ENCODE measurements at places on chromosomes 5 and 9. TPM values are rescaled to one million over a fixed set of nuclear protein-coding genes. Genes with fewer than 3 reads are reported as not detected.

- DNase-seq = no peak
Measured at GRCh38 chr9:110156416-110156815, 51.5 kb downstream of the C9orf152 start.

- no peak for DNase-seq
Measured at GRCh38 chr5:153968761-153969562, 69.7 kb downstream of the FAM114A2 start.

DNA sequence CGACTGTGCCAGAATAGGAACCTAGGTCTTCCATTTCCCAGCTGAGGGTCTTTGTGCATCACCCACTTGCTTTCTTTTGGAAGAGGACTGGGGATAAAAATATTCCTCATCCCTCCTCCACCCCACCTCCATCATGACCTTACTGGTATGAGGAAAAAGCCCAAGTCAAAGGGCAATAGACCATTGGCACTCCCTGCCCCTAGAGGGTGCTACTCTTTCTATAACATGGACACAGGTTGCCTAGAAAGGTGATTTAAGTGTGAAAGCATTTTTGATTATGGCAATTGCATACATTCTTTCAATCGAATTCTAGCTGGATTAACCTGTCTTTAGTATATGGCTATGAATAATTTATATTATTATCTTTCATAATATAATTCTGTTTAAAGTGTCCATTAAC is 22.8 kb upstream of the ZNF618 start:
- DNase-seq = no peak

DNA sequence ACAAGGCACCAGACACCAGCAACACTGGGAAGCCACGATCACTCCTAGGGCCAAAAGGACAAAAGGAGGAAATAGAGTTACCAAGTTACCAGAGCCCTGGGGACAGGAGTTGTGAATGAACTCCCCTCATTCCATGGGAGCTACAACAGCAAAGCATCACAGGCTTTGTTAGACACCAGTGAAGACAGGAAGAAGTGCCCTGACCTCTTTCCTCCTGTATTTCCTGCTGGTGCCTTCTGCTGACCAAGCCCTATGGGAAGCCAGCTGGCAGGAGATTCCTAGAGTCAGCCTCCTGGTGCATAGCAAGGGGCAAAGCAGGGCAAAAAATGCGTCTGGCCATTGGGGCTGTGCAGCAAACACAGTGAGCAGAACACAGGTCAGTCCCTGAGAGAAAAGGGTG is 374.7 kb downstream of the ZSWIM6 start:
- no peak for DNase-seq

DNA sequence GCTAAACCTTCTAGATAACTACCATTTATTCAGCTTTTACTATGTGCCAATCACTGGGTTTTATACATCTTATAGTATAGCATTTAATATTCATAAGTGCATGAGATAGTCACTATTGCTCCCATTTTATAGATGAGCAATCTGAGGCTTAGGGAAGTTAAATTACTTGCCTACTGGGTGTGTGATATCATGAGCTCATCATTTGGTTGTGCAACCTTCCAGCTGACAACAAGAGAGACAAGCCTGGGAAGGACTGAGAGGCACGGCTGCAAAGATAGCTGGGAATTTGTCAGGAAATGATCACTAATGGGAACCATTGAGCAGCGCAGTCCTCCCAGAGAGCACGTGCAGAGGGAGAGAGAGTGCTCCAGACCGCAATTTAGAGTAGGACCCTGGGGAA is 481.6 kb upstream of the KIF2A start:
- DNase-seq = no peak

GRCh38 chr5:140794595-140795258 is at the start of gene PCDHA2:
Gene PCDHA2, plus strand, starts transcription at chr5:140794852.
- DNase-seq = no peak

GRCh38 chr9:7216004-7216841 is 458.4 kb downstream of the KDM4C start:
- DNase-seq = no peak

DNA sequence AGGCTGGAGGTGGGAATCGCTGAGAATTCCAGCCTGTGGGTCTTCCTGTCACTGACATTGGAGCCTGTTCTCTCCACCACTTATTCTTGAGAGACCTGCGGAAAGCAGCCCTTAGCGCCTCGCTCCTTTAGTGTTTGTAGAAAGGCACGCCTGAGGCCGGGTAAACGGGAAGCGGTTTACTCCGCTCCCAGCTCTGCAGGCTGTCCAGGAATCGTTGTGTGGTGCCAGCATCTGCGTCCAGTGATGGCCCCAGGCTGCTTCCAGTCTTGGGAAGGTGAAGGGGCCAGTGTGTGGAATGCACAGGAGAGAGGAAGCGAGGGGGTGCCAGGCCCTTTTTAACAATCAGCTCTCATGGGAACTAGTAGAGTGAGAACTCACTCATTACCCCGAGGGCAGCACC is 44.6 kb upstream of the FCN2 start:
- DNase-seq = no peak

GRCh38 chr5:97547999-97548738 is 365.1 kb upstream of the RIOK2 start:
- no peak for DNase-seq

- DNase-seq = no peak
Measured at GRCh38 chr5:56384186-56384585, 151.1 kb upstream of the ANKRD55 start.

DNA sequence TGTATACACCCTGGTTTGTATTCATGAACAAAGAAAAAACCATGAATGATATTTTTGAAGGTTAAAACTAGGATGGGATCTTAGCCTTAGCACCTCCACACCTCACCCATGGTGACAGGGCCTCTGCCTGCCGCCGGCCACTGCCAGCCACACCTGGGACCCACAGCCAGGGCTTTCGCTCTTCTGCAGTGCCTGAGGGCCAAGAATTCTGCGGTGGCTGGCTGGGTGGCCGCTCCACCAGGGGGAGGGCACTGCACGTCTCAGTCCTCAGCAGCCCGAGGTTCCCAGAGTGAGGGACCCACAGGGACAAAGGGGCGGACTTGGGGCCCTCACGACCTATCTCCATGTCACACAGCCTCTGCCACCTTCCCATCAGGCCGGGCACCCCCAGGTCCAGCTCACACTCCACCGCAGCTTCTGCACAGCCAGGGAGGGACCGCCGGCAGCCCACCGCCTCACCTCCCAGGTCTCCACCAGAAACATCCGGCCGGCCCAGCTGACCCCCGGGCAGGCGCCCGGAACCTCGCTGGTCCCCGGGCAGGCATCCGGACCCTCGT is 6.9 kb downstream of the EXD3 start:
- no peak for DNase-seq

- DNase-seq = no peak
Measured at GRCh38 chr5:156815988-156816599, 34.0 kb upstream of the PPP1R2B start.

- DNase-seq = no peak
Measured at GRCh38 chr5:124504081-124504916, 242.1 kb downstream of the ZNF608 start.

Gene RNF224
- not detected for total RNA-seq

Gene KIAA1191
- total RNA-seq = 65.9 TPM

Gene ANKRD33B
- 5.7 TPM for total RNA-seq

Gene PRDM9
- not detected for total RNA-seq

Gene C9orf153
- 0.55 TPM for total RNA-seq

Gene HRCT1
- total RNA-seq = 5.2 TPM

Gene SLC34A1
- total RNA-seq = not detected

Gene PNPLA7
- total RNA-seq = 32.1 TPM
